Activated T-helper 2 cell treated with anti-CD3 and anti-CD28 coated beads, Interferon-gamma antibody, Interleukin-2, Interleukin-4, amounts not matched to agents 10 μg/mL and 5 μg/mL and 100 μg/mL, durations not matched to agents 14 hours and 24 hours and 36 hours (primary cell): ENCODE measurements at places on chromosomes 2 and 18. TPM values are rescaled to one million over a fixed set of nuclear protein-coding genes. Genes with fewer than 3 reads are reported as not detected.
A peak's percentile ranks its signal among the peaks of the same experiment; 100 is the strongest.

Gene NPHP1
- total RNA-seq: 1.0 and 2.2 TPM in 2 replicates

Gene ELOA2
- not detected in 2 replicates for total RNA-seq

Gene ZBTB7C
- total RNA-seq: 0.07 and 0.21 TPM in 2 replicates

Gene FOXI3
- not detected in 2 replicates for total RNA-seq

Gene PFN4
- 0.30 TPM in 1 of 2 replicates, not detected in the other for total RNA-seq

DNA sequence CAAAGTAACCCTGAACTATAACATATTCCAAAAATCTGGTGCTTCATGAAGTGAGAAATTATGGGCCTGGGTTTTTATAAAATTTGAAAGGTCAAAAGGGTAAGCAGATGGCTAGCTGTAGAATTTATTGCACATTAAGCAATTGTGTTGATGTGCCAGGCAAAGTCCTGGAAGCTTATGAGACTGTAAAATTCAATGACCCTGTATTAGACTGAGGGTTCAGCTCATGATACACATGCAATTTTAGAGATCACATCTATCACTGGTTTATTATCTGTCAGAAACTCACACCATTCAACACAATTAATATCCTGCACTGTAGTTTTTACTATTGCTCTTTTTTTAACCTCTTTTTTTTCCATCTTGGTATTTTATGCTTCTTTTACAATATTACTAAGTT, 1162.6 kb upstream of the SLC39A10 start:
- H3K36me3 ChIP-seq: no peaks in the 10 kb centered on the region
- no peaks in the 10 kb centered on the region for H3K4me1 ChIP-seq
- no peak for DNase-seq

DNA sequence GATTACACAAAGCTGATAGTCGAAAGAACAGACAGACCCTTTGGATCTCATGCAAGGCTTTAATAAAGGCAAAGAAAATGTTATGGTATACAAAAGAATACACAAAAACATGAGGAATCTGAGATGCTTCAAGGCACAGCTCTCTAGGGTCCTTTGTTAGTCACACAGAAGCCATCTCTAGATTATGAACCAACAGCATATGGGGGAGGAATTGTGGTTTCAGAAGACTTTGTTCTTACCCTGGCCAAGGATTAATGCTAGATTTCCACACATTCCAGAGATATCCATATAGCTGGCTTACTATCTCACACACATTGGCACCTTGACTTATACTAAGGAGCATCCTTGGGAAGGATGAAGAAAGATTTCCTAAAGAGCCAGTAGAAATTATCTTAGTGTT, 206.1 kb downstream of the GULP1 start:
- H3K36me3 ChIP-seq: no peaks in the 10 kb centered on the region
- no peaks in the 10 kb centered on the region for H3K4me1 ChIP-seq
- H3K27me3 ChIP-seq: no peaks in the 10 kb centered on the region
- H3K27ac ChIP-seq: no peak overlapping the region
- no peak overlapping the region for H3K4me3 ChIP-seq

- no peaks in the 10 kb centered on the region for H3K27me3 ChIP-seq
- H3K4me3 ChIP-seq: no peak overlapping the region
- no peak for DNase-seq
- H3K4me1 ChIP-seq: peaks cover 37% of the 10 kb centered on the region
These were observed 15.6 kb downstream of the IL18RAP start for GRCh38 chr2:102438578-102438977.

GRCh38 chr2:64325852-64326577, 127.9 kb upstream of the LGALSL start:
- H3K4me1 ChIP-seq: peaks cover 64% of the 10 kb centered on the region
- peak overlapping the region; percentile 98 for H3K27ac ChIP-seq
- H3K36me3 ChIP-seq: no peaks in the 10 kb centered on the region
- H3K27me3 ChIP-seq: peaks cover 34% of the 10 kb centered on the region

GRCh38 chr2:11473659-11474433, 7.9 kb upstream of the E2F6 start:
- no peak for DNase-seq
- H3K4me3 ChIP-seq: no peak overlapping the region
- H3K36me3 ChIP-seq: no peaks in the 10 kb centered on the region
- peaks cover 2% of the 10 kb centered on the region for H3K27me3 ChIP-seq
- H3K27ac ChIP-seq: no peak overlapping the region

DNA sequence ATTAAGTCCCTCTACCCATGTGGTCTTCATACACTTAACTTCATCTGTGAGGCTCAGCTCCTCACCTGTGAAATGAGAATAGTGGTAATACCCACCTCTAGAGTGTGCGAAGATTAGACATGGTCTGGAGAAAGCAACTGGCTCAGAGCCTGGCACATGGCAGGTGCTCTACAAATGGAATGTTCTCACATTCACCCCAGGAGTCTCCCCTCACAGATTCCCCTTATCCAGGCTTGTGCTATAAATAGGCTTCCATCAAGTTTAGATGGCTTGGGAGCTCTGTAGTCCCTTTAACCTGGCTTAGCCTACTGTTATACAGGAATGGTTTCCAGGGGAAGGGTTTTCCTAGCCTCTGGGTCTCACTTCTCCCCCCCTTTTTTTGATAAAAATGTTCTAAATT, 455.9 kb downstream of the RNF144A start:
- H3K27ac ChIP-seq: no peak overlapping the region
- H3K27me3 ChIP-seq: peaks cover 5% of the 10 kb centered on the region
- DNase-seq: no peak
- H3K4me1 ChIP-seq: no peaks in the 10 kb centered on the region
- H3K36me3 ChIP-seq: no peaks in the 10 kb centered on the region

DNA sequence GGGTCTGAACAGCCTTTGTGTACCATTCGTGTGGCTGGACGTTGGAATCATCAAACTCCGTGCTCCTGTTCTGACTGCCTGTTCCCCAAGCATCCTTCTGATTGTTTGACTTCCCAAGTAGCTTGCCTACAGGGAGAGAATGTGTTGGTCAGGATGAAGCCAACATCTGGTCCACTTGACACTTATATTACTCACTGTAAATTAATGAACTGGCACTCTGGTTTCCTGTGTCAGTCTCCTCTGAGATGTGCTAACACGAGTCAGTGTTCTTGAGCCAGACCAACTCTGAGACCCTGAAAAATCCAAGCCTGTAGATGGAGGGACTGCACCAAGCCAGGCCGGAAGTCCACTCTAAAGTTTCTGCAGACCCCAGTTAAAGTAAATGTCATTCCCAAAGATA, 440.9 kb downstream of the ZNF516 start:
- no peak overlapping the region for H3K4me3 ChIP-seq
- no peaks in the 10 kb centered on the region for H3K27me3 ChIP-seq
- no peaks in the 10 kb centered on the region for H3K4me1 ChIP-seq
- no peak overlapping the region for H3K27ac ChIP-seq

DNA sequence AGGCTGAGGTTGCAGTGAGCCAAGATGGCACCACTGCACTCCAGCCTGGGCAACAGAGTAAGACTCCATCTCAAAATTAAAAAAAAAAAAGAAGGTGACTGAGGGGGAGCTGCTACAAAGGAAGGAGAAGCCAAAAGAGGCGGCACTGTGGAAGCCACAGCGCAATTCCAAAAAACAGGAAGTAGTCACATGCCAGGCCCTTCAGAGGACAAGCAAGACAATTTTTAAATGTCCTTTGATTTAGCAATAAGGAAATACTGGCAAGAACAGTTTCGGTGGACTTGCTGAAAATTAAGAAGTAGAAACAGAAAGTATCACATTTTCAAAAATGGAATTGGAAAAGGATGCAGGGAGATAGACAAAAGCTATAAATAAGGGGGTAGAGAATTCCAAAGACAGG, 122.8 kb downstream of the OSBPL1A start:
- H3K27ac ChIP-seq: no peak overlapping the region
- H3K4me3 ChIP-seq: no peak overlapping the region

DNA sequence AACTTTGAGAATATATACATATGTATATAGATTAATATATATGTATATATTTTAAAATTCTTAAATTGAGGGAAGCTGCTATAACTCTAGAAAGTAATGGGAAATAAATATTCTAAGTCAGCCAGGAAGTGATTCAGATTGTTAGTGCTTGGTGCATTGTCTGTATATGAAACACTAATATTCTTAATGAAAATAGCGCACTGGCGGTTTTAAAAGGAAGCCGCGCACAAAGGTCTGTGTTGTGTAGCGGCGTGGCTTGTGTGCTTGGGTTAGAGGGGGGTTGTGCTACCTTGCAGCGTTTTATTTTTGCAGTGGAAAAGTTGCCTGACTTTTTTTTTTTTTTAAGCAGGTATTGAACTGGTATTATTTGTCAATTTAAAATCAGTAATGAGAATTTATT, 11.3 kb downstream of the TSHZ1 start:
- H3K4me1 ChIP-seq: peaks cover 7% of the 10 kb centered on the region
- no peak overlapping the region for H3K4me3 ChIP-seq
- no peaks in the 10 kb centered on the region for H3K27me3 ChIP-seq
- DNase-seq: no peak

DNA sequence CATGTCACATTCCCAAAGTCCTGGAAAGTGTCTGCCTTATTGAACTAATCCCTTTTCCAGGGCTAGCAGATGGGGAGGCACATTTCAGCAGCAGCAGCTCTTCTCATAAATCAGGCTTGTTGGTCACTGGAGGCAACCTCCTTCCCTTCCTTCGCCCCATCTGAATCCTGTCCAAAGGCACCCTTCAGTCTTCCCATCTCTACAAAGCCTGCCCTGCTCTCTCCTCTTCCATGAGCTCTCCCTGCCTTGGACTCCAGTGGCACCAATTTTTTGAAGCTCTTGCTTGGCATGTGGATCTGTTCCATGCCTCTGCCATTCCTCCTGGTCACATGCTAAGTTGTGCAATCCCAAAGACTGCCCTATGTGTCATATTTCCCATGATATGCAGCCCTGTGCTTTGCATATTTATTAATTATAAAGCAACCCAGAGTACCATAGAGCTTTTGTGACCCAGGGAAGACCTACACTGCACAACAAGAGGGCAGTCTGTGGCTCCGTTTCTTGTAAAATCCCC, 70.3 kb downstream of the ANTXR1 start:
- H3K27ac ChIP-seq: no peak overlapping the region
- H3K4me1 ChIP-seq: peaks cover 5% of the 10 kb centered on the region
- no peaks in the 10 kb centered on the region for H3K36me3 ChIP-seq
- H3K27me3 ChIP-seq: peaks cover 53% of the 10 kb centered on the region
- no peak for DNase-seq
